ENCODE measurements at places on chromosomes 1 and 21.

GRCh38 chr1:65880611-65881010 is 87.9 kb downstream of the PDE4B start:
- DNase-seq, result no peak

DNA sequence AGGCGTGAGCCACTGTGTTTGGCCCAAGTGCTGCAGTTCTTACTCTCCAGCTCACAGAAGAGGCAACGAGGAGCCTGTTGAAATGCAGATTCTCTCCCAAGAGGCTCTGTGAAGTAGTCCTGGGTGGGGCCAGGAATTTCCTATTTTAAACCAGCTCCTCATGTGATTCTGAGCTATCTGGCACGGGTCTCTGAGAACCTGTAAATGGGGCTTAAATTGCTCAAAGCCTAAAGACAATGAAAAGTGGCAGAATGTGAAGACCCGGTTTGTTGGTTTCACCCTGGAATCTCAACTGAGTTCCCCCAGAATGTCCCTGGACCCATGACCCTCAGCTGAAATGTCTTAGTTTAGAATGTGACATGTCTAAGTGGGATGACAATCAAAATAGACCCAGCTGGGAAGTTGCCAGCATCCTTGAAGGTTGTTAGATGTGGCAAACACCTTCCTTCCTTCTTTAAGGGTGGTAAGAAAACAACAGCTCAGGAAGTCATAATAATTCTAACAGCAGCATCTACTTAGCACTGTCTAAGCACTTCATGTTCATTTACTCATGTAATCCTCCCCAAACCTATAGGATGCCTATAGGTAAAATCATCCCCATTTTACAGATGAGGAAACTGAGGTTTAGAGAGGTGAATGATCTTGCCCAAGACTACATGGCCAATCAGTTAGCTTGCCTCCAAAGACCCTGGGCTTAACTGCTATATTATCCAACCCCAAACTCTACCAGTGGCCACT is 20.9 kb upstream of the ATP5PO start:
- no peak for DNase-seq

- DNase-seq, result no peak
These were observed 7.2 kb downstream of the ACTL8 start for GRCh38 chr1:17762313-17762712.

- peak; percentile 63 for DNase-seq
These were observed 31.8 kb downstream of the SDCCAG8 start for GRCh38 chr1:243287652-243288051.

GRCh38 chr1:175376194-175376593 is 183.6 kb upstream of the KIAA0040 start:
- peak; percentile 3 for DNase-seq

Measured in epithelial cell of proximal tubule (primary cell).